ENCODE measurements at places on chromosomes 2 and 18.

GRCh38 chr2:138176862-138177439 is 212.7 kb downstream of the HNMT start:
- no peak for DNase-seq

- no peak for DNase-seq
These were observed 37.4 kb upstream of the SATB2 start for GRCh38 chr2:199495147-199495546.

DNA sequence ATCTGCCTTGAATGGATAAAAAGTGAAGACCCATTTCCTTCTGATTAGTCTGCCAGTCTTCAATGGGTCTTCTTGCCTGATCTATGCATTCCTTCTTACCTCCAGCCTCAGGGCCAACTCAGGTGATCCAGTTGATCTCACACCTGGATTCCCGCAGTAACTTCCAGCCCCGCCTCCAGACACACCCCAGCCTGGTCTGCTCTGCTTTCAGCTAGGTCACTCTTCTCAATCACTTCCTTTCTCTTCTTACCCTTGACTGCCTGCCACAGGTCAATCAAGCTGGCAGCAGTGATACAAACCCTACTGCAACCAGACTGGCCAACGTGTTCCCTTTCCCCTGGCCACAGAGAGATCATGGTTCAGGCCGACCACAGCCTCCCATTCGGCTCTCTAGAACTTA is 263.6 kb downstream of the ZNF516 start:
- DNase-seq: no peak

GRCh38 chr2:5803547-5803946 is 111.4 kb downstream of the SOX11 start:
- no peak for DNase-seq

GRCh38 chr2:64153811-64154210 is 9.6 kb upstream of the PELI1 start:
- DNase-seq: no peak

- no peak for DNase-seq
These were observed 28.7 kb downstream of the DYSF start for GRCh38 chr2:71482055-71482454.

GRCh38 chr2:224666951-224667553 is 49.1 kb downstream of the CCDC195 start:
- DNase-seq: no peak
